Bronchial epithelial cell (primary cell): ENCODE measurements at places on chromosomes 7 and 10.

GRCh38 chr7:140218656-140219055 lies 41.9 kb upstream of the KDM7A start:
- no peak for DNase-seq

- DNase-seq = peak; percentile 79
These were observed 603.4 kb downstream of the SORCS1 start for GRCh38 chr10:106560925-106561640.

DNA sequence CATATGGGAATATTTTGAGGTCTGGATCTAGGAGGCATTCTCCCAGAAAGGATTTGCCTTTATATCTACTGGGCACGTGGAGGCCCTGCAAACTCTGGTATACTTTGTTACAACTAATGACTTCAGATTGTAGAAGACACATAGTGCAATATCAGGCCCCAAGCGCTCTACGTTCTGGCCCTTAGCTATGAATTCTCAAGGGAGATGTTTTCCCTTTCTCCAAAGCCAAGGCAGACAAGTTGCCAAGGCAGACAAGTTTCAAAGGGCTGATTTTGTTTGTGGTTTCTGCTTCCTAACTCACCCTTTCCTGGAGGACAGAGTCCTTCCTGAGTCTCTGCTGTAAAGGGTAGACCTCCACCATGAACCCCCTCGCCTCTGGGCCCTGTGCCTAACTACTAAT lies 99.4 kb upstream of the CTTNBP2 start:
- DNase-seq = no peak

DNA sequence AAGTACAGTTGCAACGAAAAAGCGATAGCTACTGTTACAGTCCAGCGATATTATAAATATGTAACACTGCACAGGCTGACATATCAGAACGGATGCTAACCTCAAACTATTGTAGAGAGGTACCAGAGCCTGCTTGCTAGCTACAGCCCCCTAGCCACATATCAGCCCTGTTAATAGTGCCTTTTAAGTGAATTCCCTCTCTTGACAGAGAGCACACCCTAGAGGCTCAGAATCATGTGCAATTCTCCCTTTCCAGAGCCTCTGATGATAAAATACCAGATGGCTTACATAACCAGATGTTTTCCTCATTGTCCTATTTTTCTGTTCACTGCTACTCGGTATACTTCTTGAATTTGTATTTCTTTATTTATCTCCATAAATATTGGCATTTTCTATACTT lies 960.7 kb upstream of the CELF2 start:
- DNase-seq = no peak

DNA sequence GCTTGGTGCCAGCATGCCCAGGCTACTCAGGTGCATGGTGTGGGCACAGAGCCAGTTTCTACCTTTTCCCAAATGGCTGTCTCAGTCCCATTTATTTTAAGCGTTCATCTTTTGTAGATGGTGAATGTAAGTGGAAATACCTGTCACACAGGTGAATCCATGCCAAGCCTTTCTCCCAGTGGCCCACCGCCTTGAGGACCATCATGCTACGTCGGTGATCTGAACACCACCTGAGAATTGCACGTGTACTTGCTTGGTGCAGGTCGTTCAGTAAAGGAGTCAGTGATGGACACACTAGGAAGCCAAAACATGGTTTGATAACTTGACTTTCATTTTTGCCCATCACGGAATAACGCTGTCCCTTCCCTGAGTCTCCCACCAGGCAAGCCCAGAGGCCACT lies 666.7 kb upstream of the FOXK1 start:
- no peak for DNase-seq

- DNase-seq = no peak
These were observed 26.6 kb downstream of the RBM17 start for GRCh38 chr10:6115411-6115810.

GRCh38 chr7:21806388-21806787 lies 139.3 kb downstream of the CDCA7L start:
- no peak for DNase-seq

DNA sequence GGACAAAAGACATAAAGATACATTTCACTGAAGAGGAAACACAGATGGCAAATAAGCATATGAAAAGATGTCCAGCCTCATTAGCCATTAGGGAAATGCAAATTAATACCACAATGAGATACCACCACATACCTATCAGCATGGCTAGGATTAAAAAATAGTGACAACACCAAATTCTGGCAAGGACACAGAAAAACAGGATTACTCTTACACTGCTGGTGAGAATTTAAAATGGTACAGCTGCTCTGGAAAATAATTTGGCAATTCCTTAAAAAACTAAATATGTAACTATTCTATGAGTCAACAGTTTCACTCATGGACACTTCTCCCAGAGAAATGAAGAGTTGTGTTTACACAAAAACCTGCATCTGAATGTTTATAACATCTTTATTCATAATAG lies 121.1 kb downstream of the C10orf90 start:
- no peak for DNase-seq

- DNase-seq = no peak
These were observed 4.1 kb upstream of the SGCE start for GRCh38 chr7:94660006-94660405.

- no peak for DNase-seq
These were observed 31.7 kb upstream of the LBX1 start for GRCh38 chr10:101260764-101261481.

DNA sequence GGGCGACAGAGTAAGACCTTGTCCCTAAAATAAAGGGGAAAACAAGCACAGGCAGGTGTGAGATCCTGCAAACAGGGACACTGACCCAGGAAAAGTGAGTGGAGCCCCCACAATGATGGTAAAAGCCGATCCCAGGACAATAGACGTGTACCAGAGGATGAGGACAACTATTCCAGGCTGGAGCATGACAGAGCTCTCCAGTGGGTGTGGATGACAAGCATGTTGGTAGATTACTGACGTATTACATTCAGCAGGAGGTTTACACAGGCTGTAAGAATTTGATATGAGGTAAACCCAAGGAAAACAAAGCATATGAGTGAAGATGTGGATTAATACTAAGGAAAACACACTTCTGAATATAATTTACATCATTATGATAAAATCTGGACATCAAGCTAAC lies 27.8 kb upstream of the SMURF1 start:
- DNase-seq = peak; percentile 81

DNA sequence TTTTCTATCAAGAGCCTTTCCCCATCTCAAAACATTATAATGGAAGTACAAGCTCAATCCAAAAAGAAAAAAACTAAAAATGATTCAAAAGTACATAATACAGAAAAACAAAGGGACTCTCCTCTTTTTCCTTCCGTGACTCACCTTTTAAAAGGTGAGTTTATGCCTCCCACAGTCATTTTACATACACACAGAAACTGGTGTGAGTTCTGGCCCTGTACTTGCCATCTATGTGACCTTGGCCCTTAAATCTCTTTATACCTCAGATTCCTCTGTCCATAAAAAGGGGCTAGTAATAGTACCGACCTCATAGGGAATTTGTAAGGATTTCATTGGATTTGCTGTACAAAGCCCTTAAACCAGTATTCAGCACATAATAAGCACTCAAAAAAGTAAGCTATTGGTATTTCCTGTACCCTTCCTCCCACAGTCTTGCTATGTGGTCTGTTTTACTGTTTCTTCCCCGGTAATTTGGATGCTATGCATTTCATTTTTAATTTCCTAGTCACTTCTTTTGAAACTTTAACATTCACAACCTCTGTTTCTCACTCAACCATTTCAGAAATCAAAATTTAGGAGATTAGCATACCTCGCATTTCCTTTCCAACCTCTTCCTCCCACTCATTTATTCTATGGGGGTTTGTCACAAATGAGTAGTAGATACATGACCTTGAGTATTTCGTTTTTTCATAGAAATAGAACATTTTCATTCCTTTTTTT lies 39.0 kb downstream of the STK17A start:
- DNase-seq = no peak

DNA sequence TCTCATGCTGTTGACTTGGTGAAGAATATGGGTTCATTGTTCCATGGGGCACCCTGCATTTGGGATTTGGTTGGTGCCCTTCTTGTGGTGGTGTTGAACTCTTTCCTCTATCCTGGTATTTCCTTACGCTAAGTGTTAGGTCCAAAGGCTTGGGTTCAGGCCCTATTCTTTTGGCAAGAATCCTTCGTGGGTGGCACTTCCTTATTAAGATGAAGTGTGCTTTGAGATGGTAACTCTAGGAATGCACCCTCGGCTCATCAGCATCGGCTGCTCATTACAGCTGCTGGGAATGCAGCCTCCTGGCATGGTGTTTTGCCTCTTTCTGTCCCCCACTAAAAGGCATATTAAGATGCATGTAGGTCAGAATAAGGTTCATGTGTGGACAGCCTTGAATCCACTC lies 380.7 kb downstream of the RPS24 start:
- no peak for DNase-seq

- DNase-seq = no peak
These were observed 220.4 kb downstream of the TMEM178B start for GRCh38 chr7:141294143-141294829.
